Nucleus accumbens (tissue), 56 donors: ENCODE measurements at places on chromosomes 7 and 10.

- no peak for DNase-seq
Observed at GRCh38 chr7:155962191-155962967, 150.1 kb upstream of the SHH start.

DNA sequence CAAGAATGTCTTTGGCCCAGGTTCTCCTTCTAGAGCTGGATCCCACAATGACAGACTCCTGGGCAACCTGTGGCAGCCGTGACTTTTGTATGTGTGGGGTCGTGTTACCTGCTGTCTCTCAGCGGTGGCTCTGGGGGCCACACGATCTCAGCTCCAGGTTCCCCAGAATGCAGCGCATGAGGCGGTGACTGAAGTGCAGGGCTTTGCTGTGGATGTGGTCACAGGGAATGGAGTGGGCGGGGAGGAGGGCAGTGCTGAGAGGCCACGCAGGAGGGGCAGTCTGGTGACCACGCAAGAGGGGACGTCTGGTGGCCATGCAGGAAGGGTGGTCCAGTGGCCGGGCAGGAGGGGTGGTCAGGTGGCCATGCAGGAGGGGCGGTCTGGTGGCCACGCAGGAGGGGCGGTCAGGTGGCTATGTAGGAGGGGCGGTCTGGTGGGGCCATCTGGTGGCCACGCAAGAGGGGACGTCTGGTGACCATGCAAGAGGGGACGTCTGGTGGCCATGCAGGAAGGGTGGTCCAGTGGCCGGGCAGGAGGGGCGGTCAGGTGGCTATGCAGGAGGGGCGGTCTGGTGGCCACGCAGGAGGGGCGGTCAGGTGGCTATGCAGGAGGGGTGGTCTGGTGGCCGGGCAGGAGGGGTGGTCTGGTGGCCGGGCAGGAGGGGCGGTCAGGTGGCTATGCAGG, 112.7 kb downstream of the ACTR3B start:
- DNase-seq, result no peak

DNA sequence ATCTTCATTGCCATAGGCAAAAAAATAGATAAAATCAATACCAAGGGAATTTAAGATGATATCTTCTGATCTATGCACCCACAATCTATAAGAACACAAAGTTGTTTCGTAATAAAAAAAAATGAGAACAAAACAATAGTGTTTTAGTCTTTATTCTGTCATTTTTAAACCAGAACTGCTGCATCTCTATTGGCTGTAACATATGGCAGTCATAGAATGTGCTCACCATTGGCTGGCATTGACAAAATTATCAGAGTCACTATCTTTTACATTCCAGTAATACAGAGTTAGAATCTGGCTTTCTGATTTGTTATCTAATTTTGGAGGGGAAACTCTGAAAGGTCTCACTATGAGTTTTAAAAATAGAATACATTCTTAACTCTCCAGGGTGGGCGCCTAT, 138.6 kb upstream of the CCDC6 start:
- DNase-seq, result no peak

- no peak for DNase-seq
Observed at GRCh38 chr10:95635319-95635733, 21.2 kb downstream of the ALDH18A1 start.

DNA sequence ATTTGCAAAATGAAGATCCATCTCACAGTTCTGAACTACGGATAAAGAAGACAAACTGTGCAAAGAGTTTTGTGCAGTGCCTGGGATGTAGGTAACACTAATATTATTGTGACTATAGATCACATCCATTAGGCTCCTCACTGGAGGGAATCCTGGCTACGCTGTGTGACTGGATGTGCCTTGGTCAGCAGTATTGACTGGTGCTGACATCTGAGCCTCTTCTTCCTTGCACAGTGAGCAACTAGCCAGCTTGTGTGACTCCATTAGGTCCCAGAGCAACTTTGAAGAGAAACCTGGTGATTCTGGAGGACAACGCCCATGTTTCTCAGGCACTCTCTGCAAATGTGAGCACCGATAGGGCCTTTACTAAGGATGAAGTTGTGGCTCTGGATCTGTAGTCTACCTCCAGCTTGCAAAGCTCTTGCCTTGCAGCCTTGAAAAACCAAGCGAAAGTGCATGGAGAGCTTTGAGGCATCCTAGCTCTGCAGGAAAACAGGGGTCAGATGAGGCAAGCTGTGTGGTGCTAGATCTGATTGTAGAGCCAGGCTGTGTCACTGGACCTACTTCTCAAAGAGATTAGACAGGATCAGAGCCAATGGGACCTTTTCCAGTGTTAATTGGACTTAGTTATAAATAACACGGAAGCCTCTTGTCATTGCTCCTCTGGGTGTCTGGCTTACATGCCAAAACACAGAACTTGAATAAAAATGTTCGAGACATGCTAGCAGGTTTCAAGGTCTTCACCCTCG, 303.6 kb upstream of the LYZL1 start:
- no peak for DNase-seq
